T-cell (primary cell): ENCODE measurements at places on chromosomes 4 and X. TPM values are rescaled to one million over a fixed set of nuclear protein-coding genes. Genes with fewer than 3 reads are reported as not detected.
A peak's percentile ranks its signal among the peaks of the same experiment; 100 is the strongest.

GRCh38 chr4:5462254-5462835 is 246.0 kb downstream of the EVC2 start:
- H3K4me1 ChIP-seq: no peaks in the 10 kb centered on the region
- H3K27ac ChIP-seq: no peak overlapping the region
- no peaks in the 10 kb centered on the region for H3K36me3 ChIP-seq
- no peak for DNase-seq

GRCh38 chr4:106421441-106422296 is 53.1 kb upstream of the GIMD1 start:
- no peak for DNase-seq
- peaks cover 2% of the 10 kb centered on the region for H3K27me3 ChIP-seq

The YY2 gene
- 1.4 TPM for total RNA-seq

The FGD1 gene
- total RNA-seq: 0.09 TPM

The IDUA gene
- total RNA-seq: 96.5 TPM

DNA sequence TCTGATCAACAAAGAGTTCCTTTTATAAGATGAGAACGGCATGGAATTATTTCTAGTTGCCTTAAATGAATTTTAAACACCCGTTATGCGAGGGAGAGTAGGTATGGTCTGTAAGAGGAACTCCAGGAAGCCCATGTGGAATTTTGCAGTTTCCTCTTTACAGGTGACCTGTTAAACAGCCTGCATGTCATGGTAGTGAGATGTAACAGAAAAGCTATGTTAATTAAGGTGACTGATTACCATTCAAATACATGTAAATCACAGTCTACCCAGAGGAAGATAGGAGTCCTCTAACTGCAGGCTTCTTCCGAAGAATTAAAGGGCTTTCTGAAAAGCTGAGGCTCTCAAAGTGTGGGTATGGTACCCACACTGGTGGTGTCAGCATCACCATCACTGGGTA is 163.6 kb downstream of the CBR4 start:
- peaks cover 6% of the 10 kb centered on the region for H3K27me3 ChIP-seq
- H3K4me1 ChIP-seq: no peaks in the 10 kb centered on the region
- no peak for DNase-seq
- no peak overlapping the region for H3K4me3 ChIP-seq

The NKAP gene
- total RNA-seq: 16.9 TPM

GRCh38 chrX:119583431-119584059 is 9.2 kb downstream of the UBE2A start:
- no peaks in the 10 kb centered on the region for H3K27me3 ChIP-seq
- no peaks in the 10 kb centered on the region for H3K4me1 ChIP-seq
- H3K27ac ChIP-seq: no peak overlapping the region

DNA sequence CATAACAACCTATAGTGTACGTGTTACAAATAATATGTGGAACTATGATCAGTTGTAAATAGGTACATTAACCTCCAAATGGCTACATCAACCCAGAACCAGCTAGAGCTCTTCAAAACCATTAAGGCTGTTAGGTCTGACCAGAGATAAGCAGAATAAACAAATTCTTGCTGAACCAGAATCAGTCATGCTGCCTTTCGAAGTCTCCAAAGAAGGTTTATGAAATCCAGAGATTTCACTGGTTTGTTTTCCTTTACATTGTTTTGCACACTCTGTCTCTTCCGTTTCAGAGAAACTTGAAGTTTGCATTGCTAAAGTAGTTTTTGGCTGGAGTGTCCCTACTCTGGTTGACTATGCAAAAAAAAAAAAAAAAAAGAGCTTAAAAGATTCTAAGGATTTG is 177.3 kb upstream of the SLIT2 start:
- no peak for DNase-seq
- H3K4me3 ChIP-seq: no peak overlapping the region
- no peaks in the 10 kb centered on the region for H3K4me1 ChIP-seq
- no peak overlapping the region for H3K27ac ChIP-seq

The RBMXL3 gene
- total RNA-seq: not detected

- no peak overlapping the region for H3K4me3 ChIP-seq
- no peaks in the 10 kb centered on the region for H3K27me3 ChIP-seq
- no peaks in the 10 kb centered on the region for H3K36me3 ChIP-seq
These were observed 107.2 kb downstream of the CEP135 start for GRCh38 chr4:56055991-56056390.

The CT45A1 gene
- total RNA-seq: not detected

GRCh38 chr4:13032936-13033335 is 451.2 kb downstream of the RAB28 start:
- no peaks in the 10 kb centered on the region for H3K36me3 ChIP-seq
- H3K4me3 ChIP-seq: no peak overlapping the region
- no peaks in the 10 kb centered on the region for H3K27me3 ChIP-seq
- no peak overlapping the region for H3K27ac ChIP-seq
- no peaks in the 10 kb centered on the region for H3K4me1 ChIP-seq

The TKTL2 gene
- not detected for total RNA-seq

GRCh38 chr4:152458801-152459302 is 77.0 kb downstream of the FBXW7 start:
- H3K27me3 ChIP-seq: no peaks in the 10 kb centered on the region
- H3K4me1 ChIP-seq: peaks cover 15% of the 10 kb centered on the region
- H3K27ac ChIP-seq: peak overlapping the region; percentile 19
- no peak for DNase-seq
- H3K4me3 ChIP-seq: no peak overlapping the region

DNA sequence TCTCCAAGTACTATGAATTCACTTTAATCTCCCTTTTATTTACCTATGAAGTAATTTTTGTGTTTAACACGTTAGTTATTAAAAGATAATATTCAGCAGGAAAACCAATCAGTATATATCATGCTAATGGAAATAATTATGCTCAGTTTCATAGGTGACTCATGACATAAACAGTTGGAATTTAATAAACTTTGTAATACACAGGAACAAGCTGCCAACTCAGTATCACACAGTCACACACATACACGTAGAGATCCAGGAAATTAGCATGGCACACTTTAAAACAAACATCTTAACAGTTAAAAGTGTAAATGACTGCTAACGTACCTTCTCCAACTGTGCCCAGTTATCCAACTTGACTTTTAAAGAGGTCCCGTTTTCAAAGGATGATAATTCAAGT is 2.3 kb downstream of the SPATA4 start:
- no peak for DNase-seq
- H3K36me3 ChIP-seq: no peaks in the 10 kb centered on the region
- H3K4me1 ChIP-seq: peaks cover 8% of the 10 kb centered on the region
- H3K4me3 ChIP-seq: no peak overlapping the region

DNA sequence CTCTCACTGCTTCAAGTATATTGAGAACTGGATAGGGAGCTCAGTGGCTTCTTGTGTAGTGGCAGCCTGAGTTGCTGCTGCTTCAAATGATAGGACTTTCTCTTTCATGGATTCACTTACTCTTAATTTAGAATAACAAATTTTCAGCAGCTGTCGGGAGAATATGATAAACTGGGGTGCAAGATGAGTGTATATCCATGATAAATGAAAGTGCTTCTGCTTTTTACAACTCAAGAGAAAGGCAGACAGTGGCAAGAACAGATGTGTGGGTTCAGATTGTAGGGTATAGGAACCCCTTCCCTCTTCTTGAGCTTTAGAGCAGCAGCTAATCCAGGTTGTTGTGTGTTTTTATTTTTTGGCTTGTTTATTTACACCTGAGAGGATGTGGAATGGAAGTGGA is 1.0 kb downstream of the SH3BGRL start:
- H3K27ac ChIP-seq: peak overlapping the region; percentile 81
- H3K4me3 ChIP-seq: no peak overlapping the region
- DNase-seq: no peak
- peaks cover 6% of the 10 kb centered on the region for H3K4me1 ChIP-seq
- no peaks in the 10 kb centered on the region for H3K27me3 ChIP-seq

GRCh38 chr4:173025131-173025530 is 143.5 kb upstream of the GALNT7 start:
- H3K4me3 ChIP-seq: no peak overlapping the region
- H3K4me1 ChIP-seq: no peaks in the 10 kb centered on the region
- H3K27me3 ChIP-seq: no peaks in the 10 kb centered on the region
- H3K36me3 ChIP-seq: no peaks in the 10 kb centered on the region
- no peak for DNase-seq

- H3K27me3 ChIP-seq: no peaks in the 10 kb centered on the region
- no peaks in the 10 kb centered on the region for H3K36me3 ChIP-seq
- no peak overlapping the region for H3K4me3 ChIP-seq
These were observed 647.4 kb downstream of the BCOR start for GRCh38 chrX:39450234-39450977.

The SMS gene
- total RNA-seq: 21.3 TPM

GRCh38 chr4:18342847-18343246 is 321.3 kb upstream of the LCORL start:
- H3K27ac ChIP-seq: no peak overlapping the region
- H3K27me3 ChIP-seq: no peaks in the 10 kb centered on the region
- H3K4me1 ChIP-seq: no peaks in the 10 kb centered on the region
- no peaks in the 10 kb centered on the region for H3K36me3 ChIP-seq
- H3K4me3 ChIP-seq: no peak overlapping the region

The PRSS12 gene
- 0.18 TPM for total RNA-seq

DNA sequence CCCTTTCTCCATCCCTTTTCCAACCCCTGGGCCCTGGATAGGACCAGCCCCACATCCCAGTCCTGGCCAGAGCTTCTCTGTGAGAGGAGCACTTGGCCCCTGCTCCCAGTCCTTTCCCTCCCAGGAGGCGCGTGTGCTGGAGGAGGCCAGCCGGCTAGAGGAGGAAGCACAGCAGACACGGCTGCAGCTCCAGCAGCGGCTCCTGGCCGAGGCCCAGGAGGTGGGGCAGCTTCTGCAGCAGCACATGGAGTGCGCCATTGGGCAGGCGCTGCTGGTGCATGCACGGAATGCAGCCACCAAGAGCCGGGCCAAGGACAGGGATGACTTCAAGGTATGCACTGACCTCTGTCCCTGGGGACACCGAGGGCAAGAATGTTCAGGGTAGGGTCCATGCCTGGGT is 87.5 kb downstream of the EVC start:
- H3K27ac ChIP-seq: no peak overlapping the region
- H3K4me3 ChIP-seq: no peak overlapping the region
- H3K27me3 ChIP-seq: no peaks in the 10 kb centered on the region
- no peaks in the 10 kb centered on the region for H3K36me3 ChIP-seq

- no peak overlapping the region for H3K4me3 ChIP-seq
- no peaks in the 10 kb centered on the region for H3K27me3 ChIP-seq
- no peaks in the 10 kb centered on the region for H3K36me3 ChIP-seq
- no peak for DNase-seq
These were observed 148.2 kb downstream of the RASL11B start for GRCh38 chr4:53010318-53010717.

The LONRF3 gene
- total RNA-seq: 11.2 TPM

DNA sequence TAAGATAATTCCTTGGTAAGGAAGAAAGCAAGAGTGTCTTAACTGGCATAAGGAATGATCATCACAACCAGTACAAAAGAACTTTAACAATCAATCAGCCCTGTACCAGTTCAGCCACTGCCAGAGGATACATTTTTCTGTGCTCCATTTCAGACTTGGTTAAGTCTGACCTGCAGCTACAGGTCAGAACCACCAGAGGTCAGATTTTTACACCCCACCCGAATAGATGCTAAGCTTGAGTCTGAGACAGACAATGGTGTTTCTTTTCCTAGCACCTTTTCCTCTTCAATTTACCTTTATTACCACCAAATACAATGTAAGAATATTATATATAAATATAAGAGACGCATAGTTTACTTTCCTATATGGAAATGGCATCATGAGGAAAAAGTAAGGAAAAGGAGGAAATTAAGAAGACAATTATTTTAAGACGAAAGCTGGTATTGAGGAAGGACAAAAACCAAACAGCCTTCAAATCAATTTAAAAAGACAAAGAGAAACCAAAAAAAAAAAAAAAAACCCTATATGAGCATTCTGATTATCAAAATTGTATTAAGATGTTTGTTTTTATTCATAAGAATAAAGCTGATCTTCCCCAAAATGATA is 215.3 kb upstream of the TTC29 start:
- peaks cover 13% of the 10 kb centered on the region for H3K27me3 ChIP-seq
- H3K27ac ChIP-seq: no peak overlapping the region
- H3K4me1 ChIP-seq: no peaks in the 10 kb centered on the region
- H3K4me3 ChIP-seq: no peak overlapping the region
- DNase-seq: no peak
- H3K36me3 ChIP-seq: no peaks in the 10 kb centered on the region

DNA sequence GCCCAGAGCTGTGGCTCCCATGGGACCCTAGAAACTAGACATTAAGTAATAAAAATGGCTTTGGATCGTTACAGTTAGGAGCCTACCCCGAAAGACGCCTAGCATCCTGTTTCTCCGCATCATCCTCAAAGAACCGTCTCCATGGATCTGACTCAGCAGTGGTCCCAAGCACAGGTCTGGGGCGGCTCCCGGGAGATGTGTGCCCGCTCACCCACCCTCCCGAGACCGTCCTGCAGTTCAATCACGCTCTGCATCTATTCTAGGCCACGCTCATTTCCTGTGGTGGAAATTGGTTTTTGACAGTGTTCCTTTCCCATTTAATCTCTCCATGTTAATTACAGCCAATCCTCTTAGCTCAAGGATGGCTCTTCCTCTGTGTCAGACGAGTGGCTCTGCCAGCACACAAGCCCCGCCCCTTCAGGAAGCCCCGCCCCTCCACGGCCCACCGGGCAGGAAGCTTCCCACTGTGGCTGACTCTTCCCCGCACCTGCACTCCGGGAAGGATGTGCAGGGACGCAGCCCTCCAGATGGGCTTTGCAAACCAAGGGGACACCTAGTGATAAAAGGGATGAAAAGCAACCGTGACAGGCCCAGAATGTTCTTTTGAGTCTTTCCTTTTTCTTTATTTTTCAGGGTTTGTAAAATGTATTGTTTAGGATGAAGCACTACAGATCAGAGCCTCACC is 34.5 kb upstream of the HELT start:
- peak; percentile 43 for DNase-seq
- H3K27ac ChIP-seq: no peak overlapping the region
- H3K4me3 ChIP-seq: peak overlapping the region; percentile 50
- peaks cover 22% of the 10 kb centered on the region for H3K4me1 ChIP-seq
- peaks cover 12% of the 10 kb centered on the region for H3K27me3 ChIP-seq
- H3K36me3 ChIP-seq: no peaks in the 10 kb centered on the region

DNA sequence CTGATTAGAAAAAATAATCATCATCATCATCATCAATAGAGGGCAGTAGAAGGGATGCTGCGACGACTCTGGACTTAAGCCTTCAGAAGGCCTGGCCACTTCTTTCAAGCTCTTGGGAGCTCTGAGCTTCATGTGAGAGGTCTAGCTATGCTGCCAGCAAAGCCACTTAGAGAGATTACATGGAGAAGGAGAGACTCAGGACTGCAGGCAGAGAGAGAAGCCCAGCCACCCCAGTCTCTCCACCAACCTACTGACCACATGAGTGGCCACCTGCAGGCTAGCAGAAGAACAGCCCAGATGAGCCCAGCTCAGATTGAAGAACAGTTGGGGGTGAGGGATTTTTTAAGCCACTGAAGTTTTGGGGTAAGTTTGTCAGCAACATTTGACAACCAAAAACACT is 17.1 kb upstream of the TMEM150C start:
- no peaks in the 10 kb centered on the region for H3K36me3 ChIP-seq
- no peak overlapping the region for H3K4me3 ChIP-seq
- H3K4me1 ChIP-seq: no peaks in the 10 kb centered on the region
